Activated T-cell treated with anti-CD3 and anti-CD28 coated beads for 48 hours (primary cell): ENCODE measurements at places on chromosomes 12 and 14.
A peak's percentile ranks its signal among the peaks of the same experiment; 100 is the strongest.

GRCh38 chr14:35988972-35989690, 163.0 kb downstream of the BRMS1L start:
- no peak for DNase-seq

DNA sequence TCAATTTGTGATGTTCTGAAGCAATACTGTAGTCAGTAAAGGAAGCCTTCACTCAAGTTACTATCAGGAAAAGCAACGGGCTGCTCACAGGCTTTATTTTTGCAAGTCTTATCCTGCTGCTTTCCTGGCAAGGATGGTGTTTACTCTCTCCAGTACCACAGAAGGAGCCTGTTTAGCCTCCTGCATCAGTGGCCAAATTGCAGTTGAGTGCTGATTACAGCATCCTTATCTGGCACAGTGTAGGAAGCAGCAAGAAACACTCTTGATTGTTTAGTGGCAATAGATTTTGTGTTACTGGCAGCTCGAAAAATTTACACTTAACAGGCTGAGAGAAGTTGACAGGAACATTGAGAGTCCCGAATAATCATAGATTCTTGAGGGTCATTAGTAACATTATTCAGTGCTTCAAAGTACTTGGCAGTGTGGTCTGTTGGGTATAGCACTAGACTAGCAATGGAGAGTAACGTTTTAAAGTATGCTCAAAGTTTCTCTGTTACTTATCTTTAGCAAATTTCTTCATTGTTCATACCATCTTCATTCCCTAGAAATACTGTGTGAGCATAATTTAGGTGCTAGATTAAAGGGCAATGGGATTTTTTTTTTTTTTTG, 11.7 kb downstream of the TULP3 start:
- no peak for DNase-seq

- DNase-seq: no peak
These were observed 18.6 kb upstream of the PLEKHG3 start for GRCh38 chr14:64685371-64686281.

GRCh38 chr14:51889851-51890250, 29.4 kb downstream of the GNG2 start:
- DNase-seq: no peak

GRCh38 chr12:9897535-9897934, 16.2 kb downstream of the KLRF2 start:
- DNase-seq: no peak

- DNase-seq: no peak
These were observed 239.3 kb downstream of the MED13L start for GRCh38 chr12:116037941-116038837.

DNA sequence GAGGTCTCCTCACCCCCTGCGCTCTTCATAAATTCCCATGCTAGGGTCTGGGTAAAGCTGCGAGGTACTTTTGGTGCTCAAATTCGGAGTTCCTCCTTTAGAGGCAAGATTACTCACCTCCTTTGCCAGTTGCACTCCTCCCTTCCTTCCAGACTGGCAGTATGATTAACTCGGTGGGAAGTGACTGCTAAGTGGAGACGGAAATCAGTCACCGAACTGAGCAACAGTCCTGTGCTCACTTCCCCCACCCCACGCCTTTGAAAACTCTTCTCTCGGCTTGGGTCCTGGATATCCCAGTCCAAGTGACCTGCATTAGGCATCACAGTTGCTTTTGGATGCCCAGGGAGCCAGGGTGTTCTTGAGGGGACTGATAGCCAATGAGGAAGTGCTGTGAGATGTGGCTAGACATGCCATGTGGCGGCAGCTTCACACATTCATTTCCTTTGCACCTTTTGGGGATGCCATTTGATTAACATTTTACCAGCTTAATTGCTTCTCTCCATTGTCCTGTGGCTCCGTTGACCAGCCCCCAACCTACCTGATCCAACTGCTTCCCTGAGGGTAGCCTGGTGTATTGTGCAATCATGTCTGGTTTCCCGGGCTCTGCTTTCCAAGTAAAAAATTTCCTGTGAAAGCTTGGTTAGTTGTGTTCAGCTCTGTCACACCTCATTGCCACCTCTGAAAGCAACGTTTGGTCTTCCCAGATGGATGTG, 840 bp downstream of the PNP start:
- DNase-seq: peak; percentile 48

- DNase-seq: no peak
These were observed 1.3 kb upstream of the DYNC1H1 start for GRCh38 chr14:101963052-101963451.

- no peak for DNase-seq
These were observed 69.1 kb downstream of the TMEM260 start for GRCh38 chr14:56648508-56649301.

DNA sequence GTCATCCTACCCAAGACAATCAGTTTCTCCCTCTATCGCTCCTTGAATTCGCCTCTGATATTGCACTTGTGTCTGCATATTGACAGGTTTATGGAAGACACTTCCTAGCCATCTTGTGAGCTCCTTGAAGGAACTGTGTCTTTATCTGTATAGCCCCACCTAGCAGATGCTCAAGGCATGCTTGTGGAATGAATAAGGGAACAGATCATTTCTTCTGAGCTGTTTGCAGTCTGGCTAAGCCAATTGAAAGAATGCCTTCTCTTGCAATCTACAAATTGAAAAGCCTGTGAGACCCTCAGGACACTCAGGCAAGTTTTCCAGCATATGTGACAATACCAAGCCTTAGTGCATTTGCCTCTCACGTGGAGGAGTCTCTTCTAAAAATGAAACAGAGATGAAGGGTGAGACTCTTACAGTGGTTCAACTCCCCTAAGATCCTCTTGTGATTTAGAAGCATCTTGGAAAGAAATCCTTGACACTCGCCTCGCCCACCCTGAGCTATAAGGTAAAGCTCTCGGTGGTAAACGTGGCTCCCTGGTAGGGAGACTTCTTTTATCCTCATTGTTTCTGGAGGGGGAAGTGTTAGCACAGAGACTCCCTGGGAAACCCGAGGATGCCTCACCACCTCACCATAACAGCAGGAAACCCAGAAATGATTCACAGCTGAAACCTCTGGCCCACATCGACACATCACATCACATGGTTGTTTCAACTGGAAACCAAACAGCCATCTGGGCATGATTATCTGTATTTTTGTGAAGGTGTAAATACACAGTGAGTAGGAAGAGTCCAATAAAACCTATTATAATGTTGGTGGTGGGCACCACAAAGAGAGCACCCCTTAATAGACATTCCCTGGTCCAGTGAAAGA, 112.3 kb upstream of the BCL2L14 start:
- peak; percentile 41 for DNase-seq

DNA sequence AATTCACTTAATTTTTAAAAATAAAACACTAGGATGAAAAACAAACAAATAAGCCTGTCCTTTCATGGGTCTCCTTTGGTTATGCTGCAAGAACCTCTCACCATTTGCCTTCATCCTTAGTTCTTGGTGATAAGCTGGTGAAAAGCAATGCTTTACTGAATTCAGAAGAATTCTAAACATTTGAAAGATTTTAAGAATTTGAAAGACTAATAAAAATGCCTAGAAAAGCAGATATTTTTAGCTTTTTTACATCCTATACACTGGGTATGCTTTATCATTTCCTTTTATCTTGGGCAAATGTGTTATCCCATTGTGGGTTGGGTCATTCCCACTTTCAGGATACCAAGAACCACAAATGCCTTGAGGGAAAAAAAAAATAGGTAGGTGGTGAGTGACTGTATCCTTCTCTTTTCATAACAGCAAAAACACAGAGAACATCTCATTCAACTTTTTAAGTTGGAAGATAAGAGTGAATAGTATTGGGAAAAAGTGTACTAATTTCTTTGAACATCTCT, 197.1 kb upstream of the ABCD2 start:
- no peak for DNase-seq
